Stimulated activated CD8-positive, alpha-beta memory T cell treated with anti-CD3 and anti-CD28 coated beads, Interleukin-2, amount 100 ng/mL, for 1 hour (primary cell): ENCODE measurements at places on chromosomes 4 and X.

DNA sequence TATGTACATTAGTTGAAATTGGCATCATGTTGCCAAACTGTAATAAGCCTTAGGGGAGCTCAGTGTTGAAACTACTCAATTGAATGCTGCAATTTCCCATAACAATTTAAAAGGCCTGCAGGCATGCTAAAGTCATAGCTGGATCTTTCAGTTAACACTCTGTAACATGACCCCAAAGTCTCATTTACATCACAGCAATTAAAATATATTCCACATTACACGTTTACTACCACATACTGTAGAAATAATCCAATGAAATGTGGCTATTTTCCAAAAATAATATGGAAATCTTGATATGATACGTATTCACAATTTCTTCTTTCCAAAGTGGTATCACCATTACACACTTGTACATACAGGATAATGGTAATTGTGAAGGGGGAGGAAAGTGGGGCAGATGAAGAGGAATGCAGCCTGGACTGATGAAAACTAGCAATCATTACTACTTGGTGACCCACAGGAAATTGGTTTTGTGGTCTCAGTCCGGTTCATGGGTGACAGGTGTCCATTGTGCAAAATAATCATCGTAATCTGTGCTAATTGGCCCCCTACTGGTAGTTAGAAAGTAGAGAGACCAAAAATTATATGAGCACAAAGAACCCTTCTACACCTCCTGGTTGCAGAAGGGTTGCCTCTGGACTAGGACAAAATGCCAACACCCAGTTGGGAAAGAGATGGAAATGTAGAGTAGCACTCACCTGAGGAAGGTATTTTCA, 63.7 kb downstream of the TENM3 start:
- DNase-seq: no peak

DNA sequence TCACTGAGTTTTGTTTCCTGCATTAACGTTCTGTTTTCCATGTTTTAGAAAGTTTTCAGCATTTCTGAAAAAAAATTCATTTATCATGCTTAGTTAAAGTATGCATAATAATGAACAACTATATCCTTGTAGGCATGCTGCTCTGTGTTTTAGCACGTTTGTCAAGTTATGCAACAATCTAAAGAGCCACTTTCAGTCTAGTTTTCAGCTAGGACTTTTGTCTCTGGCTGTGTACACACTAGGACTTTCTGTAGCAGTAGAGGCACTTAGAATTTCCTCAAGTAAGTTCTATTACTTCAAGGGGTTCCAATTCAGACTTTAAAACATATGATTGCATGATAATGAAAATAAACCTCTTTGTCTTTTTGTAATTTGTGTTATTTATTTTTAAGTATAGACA, 12.4 kb downstream of the DCAF8L1 start:
- DNase-seq: no peak

- no peak for DNase-seq
These were observed 47.2 kb upstream of the TMEM33 start for GRCh38 chr4:41887821-41888686.

DNA sequence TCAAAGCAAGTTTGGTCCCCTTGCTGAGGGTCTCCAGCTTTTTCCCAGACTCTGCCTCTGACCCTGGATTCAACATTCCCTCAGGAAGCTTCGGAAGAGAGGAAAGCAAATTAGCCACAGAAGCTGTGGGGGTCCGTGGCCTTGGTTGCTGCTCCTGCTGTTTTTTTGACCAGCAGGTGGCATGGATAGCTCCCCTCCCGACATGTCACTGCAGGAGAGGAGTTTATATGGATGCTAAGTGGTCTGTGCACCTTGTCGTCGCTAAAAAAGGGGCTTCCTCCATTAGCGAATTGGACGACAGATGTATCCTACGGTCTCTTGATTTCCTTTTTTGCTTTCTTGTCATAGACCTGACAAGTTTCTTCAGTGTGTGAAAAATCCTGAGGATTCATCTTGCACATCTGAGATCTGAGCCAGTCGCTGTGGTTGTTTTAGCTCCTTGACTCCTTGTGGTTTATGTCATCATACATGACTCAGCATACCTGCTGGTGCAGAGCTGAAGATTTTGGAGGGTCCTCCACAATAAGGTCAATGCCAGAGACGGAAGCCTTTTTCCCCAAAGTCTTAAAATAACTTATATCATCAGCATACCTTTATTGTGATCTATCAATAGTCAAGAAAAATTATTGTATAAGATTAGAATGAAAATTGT, 70.2 kb downstream of the CD38 start:
- DNase-seq: no peak

- DNase-seq: no peak
These were observed 193.5 kb downstream of the PDGFC start for GRCh38 chr4:156778093-156778492.

- no peak for DNase-seq
These were observed 219.0 kb upstream of the EMCN start for GRCh38 chr4:100736641-100737451.

- DNase-seq: peak; percentile 21
These were observed at the start of gene ITM2A for GRCh38 chrX:79366873-79367749. Gene ITM2A, minus strand, starts transcription at chrX:79367334. Its CDS starts 119 bp downstream, at chrX:79367215.

DNA sequence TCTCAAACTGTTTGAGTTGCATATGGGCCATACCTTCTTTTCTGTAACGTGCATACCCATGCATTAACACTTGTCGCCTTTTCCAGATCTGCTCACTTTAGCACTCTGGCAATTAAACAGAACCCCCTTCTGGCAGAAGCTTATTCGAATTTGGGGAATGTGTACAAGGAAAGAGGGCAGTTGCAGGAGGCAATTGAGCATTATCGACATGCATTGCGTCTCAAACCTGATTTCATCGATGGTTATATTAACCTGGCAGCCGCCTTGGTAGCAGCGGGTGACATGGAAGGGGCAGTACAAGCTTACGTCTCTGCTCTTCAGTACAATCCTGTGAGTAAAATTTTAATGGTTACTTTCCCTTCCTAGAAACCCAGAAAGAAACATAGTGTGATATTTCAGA, 4.8 kb downstream of the OGT start:
- no peak for DNase-seq

DNA sequence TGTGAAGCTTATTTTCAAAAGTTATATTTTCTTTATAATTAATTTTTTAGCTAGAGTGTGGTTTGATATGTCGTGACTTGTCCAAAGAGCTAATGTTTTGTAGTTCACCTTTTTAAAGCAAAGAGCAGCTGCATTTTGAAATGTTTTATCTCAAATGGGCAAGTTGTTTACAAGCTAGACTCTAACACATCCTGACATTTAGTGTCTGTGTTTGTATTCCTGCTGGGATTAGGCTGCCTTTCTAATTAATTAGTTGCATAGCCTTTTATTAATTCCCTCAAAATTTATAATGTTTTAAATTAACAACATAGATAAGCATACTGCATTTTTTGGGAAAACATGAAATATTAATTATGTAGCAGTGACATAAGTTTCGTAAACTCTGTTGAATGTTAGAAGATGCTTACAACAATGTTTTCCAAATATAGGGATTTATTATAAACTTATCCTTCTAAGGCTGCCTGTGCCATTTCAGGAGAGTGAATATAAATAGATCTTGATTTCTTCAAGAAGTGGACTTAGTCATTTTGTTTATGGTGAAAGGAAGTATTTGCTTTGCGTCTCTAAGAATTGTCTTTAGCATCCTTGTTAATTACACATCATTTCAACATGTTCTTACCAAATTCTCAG, 37.7 kb upstream of the NUDT6 start:
- DNase-seq: no peak

DNA sequence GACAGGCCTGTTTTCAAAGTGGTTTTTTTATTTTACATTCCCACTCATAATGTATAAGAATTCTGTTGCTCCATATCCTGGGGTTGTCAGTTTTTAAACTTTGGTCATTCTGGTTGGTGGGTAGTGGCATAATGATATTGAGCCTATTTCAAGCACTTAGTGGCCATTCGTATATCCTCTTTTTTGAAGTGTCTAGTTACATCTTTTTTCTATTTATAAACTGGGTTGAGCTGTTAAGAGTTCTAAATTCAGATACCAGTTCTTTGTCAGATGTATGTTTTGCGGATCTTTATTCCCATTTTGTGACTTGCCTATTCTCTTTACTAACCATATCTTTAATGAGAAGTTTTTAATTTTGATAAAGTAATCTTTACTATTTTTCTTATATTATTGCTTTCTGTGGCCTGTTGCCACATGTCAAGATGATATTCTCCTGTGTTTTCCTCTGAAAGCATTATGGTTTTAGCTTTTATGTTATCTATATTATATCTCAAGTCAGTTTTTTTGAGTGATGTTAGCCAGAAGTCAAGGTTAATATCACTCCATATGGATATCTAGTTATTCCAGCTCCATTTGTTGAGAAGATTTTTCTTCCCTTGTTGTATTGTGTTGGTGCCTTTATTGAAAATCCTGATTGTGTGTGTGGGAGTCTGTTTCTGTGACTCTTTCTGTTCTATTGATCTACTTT, 110.9 kb downstream of the FHIP1A start:
- DNase-seq: no peak

DNA sequence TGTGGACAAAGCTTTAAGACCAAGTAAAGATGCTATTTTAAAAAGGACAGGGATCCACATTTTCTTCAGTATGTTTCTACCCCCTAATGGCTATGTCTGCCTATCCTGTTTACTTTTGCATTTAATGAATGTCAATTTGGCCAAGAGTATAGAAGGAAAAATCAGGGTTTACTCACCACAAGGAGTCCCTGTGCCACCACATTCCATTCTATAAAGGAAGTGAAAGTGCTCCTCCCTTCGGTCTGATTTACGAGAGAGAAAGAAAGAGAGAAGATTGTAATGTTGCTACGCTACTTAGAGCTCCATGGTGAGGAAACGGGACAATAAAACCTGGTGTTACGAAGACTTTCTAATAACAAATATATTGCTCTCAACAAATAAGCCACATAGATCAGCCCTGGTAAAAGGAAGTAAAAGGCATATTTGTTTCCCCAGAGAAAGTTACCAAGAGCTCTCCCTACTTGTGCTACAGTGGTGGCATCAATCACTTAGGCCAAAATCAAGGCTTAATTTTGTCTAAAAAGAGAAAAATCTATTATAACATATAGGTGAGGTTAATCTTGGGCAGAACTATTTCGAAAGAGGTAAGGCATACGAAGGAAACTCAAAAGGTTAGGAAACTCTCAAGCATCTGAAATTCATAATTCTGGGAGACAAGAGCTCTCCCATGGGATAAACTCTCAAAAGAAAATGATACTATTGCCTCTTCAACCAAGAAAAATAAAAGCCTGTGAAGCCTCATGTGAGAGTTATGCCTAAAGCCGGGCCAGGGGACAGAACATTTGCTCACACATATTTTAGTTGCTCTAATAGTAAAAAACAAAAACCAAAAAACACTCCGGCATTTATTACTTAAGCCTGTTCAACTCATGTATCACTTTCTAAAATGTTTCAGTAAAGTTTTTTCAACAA, 29.5 kb downstream of the TAPT1 start:
- no peak for DNase-seq

GRCh38 chr4:123599920-123600810, 203.6 kb downstream of the SPRY1 start:
- peak; percentile 20 for DNase-seq

GRCh38 chrX:12139934-12140611, 1.8 kb downstream of the FRMPD4 start:
- no peak for DNase-seq

DNA sequence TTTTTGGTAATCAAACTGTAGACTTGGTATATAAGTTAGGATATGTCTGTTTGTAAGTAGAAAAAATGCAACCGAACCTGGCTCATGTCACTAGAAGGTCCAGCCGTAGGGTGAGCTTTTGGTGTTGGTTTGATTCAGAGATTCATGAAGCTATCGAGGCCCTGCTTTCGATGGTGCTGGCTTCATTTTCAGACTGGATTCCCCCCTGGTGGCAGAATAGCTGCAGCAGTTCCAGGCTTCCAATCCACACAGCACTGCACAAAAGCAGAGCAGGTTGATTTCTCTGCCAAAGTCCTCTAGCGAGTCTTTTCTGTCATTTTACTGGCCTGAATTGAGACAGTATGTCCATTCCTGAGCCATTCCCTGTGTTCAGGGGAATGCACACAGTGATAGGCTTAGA, 33.1 kb downstream of the PDK3 start:
- DNase-seq: no peak

GRCh38 chr4:25859429-25860148, 3.2 kb downstream of the SEL1L3 start:
- no peak for DNase-seq

- no peak for DNase-seq
These were observed 1040.0 kb downstream of the FAT4 start for GRCh38 chr4:126354784-126355183.

- no peak for DNase-seq
These were observed 245.9 kb downstream of the HS3ST1 start for GRCh38 chr4:11182586-11183355.

DNA sequence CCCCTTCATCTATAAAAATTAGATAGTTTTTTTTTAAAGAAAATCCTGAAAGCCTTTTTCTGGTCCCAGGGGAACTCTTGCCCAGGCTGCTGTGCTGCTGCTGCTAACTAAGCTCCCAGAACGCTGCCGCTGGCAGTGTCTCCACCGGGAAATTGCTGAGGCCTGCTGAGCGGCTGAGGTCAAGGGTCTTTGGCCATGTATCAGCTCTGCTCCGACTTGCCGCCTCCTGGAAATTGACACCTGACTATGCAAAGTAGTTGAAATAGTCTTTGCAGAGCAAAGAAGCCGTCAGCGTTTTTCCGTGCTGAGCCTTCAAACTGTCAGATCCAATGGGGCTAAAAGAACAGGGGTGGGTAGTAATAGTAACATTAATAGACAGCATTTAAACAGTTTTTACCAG, 839 bp downstream of the QDPR start:
- DNase-seq: no peak

DNA sequence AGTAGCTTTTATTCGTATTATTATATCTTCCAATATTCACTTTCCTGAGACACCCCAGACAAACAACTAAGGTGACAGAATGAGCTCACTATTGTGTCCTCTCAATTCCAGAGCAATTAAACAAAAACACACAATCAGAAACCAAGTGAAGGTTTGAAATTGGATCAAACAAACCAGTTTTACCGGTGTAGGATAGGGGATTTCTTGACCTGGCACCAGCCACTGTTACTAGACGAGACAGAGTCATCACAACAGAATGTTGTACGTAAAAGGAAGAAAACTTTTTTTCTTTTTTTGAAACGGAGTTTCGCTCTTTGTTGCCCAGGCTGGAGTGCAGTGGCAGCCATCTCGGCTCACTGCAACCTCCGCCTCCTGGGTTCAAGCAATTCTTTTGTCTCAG, 43.7 kb downstream of the LDOC1 start:
- DNase-seq: no peak

- no peak for DNase-seq
These were observed 42.0 kb upstream of the UGDH start for GRCh38 chr4:39569209-39569608.

GRCh38 chr4:165124488-165124887, 11.8 kb upstream of the TMEM192 start:
- DNase-seq: no peak

- no peak for DNase-seq
These were observed 371.2 kb downstream of the AFF2 start for GRCh38 chrX:148871422-148872160.

GRCh38 chr4:112860830-112861690, 188.4 kb upstream of the ANK2 start:
- no peak for DNase-seq
